Stimulated activated CD4-positive, alpha-beta T cell treated with anti-CD3 and anti-CD28 coated beads, Interleukin-12 subunit alpha, Interleukin-12 subunit beta, amount 100 ng/mL, for 48 hours (primary cell): ENCODE measurements at places on chromosomes 3 and 15.

DNA sequence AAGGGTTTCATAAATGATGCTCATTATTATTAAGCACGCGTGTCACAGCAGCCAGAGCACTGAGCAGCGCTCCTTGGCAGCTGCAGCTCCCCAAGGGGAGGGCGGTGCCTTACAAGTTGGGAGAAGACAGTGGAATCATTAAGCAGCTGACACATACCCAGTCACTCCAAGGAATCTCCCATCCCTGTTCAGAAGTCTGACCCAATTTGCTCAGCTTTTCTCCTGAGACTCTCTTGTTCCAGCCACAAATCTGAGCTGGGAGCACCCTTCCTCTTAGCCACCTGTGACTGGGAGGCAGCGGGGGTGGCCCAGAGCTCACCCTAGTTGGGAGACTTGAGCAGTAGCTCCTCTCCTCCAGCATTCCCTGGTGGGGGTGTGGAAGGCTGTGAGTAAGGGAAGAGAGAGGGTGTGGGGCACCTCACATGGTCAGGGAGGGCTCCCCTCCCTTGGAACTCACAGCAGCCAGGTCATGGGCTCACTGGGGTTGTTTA, 64.3 kb downstream of the DUT start:
- DNase-seq: no peak

- DNase-seq: no peak
These were observed 225.9 kb upstream of the GAP43 start for GRCh38 chr3:115397433-115397832.

DNA sequence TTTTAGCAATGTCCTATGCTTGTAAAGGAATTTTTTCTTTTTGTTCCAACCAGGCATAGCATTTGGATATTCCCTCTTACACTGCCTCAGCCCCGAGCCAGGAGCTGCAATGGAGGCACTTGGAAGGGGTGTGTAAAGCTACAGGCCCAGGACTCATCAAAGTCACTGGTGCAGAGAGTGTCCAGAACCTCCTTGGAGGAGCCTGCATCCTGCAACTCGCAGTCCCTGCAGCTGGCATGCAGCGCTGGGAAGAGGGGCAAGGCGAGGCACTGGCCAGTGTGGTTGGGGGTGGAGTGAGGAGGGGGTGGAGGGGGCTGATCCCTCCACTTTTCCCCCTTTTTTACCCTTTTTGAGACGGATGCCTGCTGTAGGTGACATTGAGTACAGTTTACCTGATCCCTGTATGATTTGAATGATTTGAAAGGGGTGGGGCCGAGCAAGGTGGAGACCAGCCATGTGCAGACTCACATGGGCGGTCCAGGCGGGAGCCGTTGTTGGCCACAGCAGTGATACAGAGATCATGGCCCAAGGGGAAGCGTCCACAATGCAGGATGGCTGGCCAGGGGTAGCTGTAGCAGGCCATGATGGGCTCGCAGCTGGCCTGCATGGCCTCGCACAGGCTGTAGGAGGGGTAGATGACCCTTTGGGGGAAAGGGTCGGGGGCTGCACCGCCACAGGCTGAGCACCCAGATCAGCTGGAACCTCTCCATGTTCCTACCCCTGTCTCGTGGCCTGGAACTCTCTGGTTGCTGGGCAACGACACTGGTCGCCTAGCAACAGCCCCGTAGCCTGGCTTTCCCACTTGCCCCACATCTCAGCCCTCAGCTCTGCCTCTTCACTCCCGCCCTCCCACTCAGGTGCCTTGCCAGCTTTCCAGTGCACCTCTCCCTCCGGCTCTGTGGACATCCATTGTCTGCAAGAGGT, 7.9 kb downstream of the P4HTM start:
- DNase-seq: no peak

DNA sequence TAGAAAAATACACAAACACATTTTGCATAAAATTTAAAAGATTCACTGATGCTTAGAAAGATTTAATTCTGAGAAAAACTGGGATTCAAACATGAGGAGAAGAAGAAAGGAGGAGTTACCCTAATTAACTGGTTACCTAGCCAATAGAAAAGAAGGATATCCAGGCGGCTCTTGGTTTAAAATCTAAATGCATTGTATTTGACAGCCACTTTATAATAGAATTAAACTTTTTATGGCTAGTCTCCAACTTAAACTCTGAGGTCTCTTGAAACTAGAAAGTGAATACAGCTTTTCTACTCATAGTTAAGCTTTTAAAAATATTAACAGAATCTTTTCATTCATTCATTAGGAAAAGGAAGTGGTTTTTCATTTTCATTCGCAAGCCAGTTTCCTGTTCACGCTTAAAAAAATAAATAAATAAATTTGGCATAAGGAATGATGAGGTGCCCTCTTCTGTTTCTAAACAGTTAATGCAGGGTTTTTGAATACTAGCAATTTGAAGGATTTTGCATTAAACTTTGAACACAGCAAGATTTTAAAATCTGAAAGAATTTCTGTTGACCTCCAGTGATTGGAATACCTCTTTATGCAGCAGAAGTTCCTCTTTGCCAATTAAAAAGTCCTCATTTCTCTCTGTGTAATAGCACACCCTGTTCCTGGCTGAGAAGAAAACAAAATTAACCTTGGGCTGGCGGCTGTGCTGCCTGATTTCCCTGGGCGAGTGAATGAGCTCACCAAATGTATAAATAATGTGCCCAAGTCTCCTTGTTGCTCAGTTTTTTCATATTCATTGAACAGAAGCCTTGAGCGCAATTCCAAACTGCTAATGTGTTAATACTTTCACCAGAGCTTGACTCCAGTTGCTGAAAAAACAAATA, 105.1 kb downstream of the ZMAT3 start:
- DNase-seq: no peak

DNA sequence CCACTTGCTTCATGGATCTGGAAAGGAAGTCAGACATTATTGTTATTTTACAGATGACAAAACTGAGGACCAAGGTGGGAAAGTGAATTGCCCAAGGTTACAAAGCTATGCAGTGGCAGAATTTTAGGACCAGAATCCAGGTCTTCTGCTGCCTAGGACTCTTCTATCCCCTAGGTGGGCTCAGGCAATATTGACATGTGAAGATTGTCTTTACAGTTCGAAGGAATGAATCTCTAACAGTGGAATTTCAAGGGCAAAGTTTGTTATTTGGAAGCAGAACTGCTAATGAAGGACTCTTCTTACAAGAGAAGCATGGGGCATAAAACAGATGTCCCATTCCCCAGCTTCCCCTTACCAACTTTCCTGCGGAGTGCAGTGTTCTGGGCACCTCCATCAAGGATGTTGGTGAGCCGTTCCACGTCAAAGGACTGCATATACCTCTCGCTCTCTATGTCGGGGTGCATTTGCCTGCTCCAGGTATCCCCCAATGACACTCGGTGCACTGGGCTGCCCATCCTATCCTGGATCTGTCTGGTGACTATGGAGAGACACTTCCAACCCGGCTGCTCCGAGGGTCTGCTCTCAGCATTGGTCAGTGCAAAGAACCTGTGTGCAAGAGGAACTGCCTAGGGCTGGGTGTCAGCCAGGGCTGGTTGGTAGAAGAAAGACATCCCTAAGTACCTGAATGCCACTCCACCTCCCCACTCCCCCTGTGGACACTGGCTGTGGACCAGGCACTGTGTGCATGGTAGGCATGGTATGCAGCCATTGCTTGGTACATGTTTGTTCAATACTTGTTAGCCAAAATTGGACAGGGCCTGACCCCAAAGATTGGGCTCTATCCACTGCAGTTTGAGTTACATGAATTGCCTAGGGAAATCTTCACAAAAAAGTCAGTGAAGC, 2.1 kb downstream of the ACOX2 start:
- DNase-seq: no peak

GRCh38 chr15:96544162-96544756, 213.8 kb downstream of the NR2F2 start:
- no peak for DNase-seq

- no peak for DNase-seq
These were observed 18.6 kb downstream of the RNU5B-1 start for GRCh38 chr15:65323071-65323511.

- DNase-seq: no peak
These were observed 21.8 kb downstream of the METTL6 start for GRCh38 chr3:15405448-15406050.

- no peak for DNase-seq
These were observed 20.1 kb downstream of the OSBPL10 start for GRCh38 chr3:31960793-31961431.

- DNase-seq: no peak
These were observed 10.0 kb upstream of the SEMA3B start for GRCh38 chr3:50258979-50259378.

GRCh38 chr3:145983101-145983500, 177.9 kb downstream of the PLOD2 start:
- DNase-seq: no peak

DNA sequence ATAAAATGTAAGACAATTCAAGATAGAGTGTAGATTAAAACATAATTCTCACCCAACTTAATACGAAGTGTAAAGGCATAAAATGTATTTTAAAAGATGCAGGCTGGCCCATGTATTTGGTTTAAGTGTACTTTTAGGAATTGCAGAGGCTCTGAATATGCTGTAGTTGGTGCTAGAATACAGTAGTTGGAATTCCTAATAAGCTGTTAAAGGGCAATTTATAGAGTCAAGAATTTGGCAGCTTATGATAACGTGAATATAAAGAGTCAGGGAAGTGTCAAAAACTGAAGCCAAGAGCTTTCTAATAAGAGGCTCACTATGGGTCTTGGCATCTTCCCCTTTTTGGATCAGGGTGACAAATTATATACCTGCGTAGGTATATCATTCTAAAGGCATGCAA, 36.5 kb downstream of the ADAMTS9 start:
- DNase-seq: no peak

DNA sequence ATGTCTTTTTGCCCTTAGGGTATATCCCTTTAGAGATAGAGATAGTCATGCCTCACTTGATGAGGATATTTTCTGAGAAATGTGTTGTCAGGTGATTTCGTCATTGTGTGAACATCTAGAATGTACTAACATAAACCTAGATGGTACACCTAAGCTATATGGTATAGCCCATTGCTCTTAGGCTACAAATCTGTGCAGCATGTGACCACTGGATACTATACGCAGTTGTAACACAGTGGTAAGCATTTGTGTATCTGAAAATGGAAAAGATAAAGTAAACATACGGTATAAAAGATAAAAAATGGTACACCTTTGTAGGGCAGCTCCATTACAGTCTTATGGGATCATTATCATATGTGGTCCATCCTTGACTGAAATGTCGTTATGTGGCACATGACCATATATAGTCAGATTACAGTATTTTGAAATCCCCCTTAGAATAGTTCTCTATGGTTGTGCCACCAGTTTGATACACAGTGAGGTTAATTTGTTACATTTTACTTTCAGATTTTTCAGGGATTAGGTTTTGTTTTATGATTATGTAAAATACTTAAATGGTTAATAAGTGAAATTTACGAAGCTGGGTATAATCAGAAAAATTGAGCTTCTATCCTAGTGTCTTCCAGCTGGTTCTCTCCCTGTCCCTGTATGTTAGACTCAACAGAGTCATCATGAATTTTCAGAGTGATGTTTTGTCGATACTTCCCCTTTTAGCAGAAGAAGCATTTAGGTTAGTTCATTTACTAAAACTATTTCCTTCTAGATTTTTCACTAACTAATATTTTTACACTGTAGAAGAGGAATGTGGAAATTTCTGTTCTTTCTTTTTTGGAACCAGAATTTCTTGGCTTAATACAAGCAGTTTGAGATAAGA, 12.8 kb downstream of the SETD5 start:
- DNase-seq: no peak

DNA sequence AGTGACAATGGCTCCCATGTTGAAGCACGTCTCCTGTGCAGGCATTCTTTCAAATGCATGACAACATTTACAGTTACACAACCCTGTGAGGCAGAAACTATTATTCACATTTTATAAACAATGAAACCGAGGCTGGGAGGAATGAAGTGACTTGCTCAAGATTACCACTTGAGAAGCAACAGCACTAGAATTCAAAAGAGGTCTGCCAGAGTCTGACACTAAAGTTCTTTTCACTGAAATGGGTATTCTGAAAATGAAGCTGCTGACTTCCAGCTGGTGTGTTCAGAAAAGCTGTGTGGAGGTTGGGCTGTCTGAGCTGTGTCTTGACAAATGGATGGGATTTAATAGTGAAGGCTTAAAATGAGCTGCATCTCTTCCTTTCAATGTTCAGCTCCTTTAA, 104.4 kb downstream of the THSD4 start:
- DNase-seq: no peak

DNA sequence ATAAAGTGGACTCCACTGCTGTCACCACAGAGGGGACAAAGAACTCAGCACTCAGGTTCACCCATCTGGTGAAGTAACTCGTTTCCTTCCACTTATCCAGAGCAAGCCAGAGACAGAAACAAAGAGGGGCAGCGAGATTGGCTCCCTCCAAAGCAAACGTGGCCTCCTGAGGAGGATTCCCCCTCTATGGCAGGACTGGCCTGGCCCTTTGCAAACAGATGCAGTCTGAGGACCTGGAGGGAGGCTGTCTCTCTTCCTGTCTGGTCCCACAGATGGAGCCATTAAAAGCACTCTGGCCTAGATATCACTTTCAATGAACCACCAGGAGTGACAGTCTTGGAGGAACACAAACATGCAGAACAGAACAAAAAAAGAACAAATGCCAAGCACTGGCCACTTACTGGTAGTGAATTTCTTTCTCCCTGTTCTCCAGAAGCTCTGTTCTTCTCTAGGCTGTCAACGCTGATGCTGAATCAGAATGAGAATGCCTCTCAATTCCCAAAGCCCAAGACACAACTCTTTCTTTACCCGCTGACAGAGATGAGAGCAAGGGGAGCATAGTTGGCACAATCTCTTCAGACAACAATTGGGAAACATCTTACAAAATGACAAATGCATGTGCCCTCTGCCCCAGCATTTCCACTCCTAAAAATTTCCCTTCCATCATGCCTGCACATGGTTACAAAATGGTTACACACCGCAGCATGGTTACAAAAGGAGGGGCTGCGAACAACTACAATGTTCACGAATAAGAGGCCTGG, 14.3 kb downstream of the KLHL25 start:
- DNase-seq: no peak

- no peak for DNase-seq
These were observed 111.9 kb downstream of the NR1I2 start for GRCh38 chr3:119893769-119894168.

GRCh38 chr3:153961494-153961893, 159.7 kb upstream of the ARHGEF26 start:
- DNase-seq: no peak

GRCh38 chr3:143475981-143476380, 356.4 kb downstream of the CHST2 start:
- no peak for DNase-seq

DNA sequence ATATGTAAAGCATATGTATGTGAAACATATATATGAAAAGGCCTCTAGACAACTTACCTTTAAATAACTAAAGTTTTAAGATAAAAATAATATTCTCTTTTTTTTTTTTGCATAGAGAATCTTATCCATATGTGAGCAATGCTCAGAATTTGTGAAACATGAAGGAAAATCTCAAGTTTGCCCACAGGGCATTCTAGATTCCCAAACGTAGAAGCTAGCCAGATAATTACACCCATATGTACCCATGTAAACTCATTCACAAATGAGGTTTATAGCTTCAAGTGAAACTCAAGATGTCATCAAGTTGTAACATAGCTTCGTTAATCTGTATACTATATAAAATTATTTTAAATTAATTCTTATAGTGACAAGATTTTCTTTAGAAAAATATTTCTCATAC, 537.3 kb upstream of the NR2F2 start:
- no peak for DNase-seq

GRCh38 chr3:123997543-123997942, 5.6 kb upstream of the ROPN1 start:
- DNase-seq: no peak
